ENCODE measurements at places on chromosomes 2 and 18.

GRCh38 chr2:14677039-14677438 is 44.5 kb downstream of the LRATD1 start:
- no peak for DNase-seq

GRCh38 chr2:20576598-20577115 is 74.2 kb downstream of the HS1BP3 start:
- no peak for DNase-seq

DNA sequence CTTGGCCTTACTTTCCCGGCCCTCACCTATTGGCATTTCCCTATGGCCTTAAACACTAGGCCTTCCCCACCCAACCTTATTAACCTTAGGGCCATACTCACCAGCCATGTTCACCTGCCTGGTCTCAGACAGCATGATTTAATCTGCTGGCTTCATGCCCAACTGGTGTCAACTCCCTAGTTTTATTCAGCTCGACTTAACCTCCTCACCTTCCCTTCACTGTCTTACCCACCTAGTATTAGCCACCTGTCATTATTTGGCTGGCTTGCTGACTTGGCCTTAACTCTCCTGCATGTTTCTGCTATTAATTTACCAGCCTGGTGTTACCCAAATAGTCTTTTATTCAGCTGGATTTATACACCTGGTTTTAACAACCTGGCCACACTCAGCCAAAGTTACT is 136.0 kb upstream of the ZSWIM2 start:
- DNase-seq = no peak

GRCh38 chr2:60424233-60424632 is 129.2 kb downstream of the BCL11A start:
- DNase-seq = no peak

DNA sequence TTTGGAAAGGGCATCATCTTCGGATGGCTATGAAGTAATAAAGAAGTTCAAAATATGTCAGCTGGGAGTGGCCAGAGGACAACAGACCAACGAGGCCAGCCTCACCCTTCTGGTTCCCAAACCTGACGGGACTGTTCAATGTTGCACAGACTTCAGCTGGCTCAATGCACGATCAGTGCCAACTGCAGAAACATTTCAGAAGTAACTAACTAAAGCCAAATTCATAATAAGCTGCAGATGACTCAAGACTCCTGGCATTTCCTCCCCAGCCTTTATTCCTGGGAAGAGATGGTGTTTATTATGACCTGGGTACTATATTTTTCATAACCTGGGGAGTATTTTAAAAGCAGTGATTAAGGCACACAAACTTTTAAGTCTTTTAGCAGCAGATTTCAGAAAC is 3.8 kb upstream of the ATP6V1C2 start:
- no peak for DNase-seq

DNA sequence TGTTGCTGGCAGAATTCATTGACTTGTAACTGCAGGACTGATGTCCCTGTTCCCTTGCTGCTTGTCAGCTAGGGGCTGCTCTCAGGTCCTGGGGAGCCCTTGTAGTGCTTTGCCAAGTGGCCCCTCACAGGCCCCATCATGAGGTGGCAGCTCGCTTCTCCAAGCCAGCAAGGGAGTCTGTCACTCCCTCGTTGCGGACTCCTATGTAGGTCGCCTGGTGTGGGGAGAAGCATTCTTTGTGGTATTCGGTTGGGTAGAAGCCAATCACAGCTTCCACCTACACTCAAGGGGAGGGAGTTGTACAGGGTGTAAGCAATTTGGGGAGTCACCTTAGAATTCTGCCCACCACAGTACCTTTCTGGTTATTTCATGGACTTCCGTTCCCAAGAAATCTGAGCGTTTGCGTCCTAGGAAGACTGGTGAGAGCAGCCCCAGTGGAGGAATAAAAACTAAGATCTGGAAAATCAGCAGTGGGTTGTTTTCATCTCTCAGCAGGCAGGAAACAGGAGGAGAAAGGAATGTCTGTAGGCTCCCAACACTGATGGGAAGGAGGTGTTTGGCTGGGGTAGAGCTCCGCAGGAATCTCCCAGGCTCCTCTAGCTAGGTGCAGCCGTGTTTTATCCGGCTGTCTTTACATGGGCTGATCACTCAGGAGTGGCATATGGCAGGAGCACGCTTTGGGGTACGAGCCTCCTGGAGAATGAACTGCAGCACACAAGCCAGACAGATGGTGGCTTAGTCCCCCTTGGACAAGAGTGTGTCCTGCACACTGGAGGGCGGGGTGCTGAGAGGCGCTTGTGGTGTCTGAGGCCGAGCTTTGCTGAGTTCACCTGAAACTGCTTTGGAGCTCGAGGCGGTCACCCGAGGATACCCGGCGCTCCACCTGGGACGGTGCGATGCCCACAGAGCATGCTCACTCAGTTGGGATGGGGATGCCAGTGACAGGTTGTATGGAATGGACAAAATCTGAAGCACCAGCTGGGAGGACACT is 58.3 kb downstream of the LDLRAD4 start:
- DNase-seq = no peak

GRCh38 chr2:20623241-20623640 is 27.7 kb downstream of the HS1BP3 start:
- DNase-seq = no peak

GRCh38 chr18:845152-845819 is 33.2 kb upstream of the YES1 start:
- DNase-seq = no peak

DNA sequence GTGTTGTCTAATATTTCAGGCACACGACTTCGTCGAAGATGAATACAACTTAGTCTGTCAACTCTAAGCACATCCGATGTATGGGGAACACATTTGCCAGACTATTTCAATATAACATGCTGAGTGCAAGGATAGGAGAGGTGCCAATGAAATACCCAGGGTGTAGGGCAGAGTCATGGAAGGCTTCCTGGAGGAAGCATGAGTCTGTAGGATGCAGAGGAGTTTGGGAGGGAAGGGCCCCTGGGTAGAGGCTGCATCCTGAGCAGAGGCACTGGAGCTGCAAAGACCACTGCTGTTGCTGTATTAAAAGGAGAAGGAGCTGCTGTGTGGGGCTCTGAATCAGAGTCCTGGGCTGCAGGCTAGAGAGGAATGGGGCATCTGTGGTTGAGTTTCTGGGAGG is 89.9 kb downstream of the ASAP2 start:
- no peak for DNase-seq

GRCh38 chr2:190407662-190408537 is at the start of gene MFSD6:
Gene MFSD6, plus strand, starts transcription at chr2:190408355. Its CDS starts 27,675 bp downstream, at chr2:190436030.
- DNase-seq = no peak

DNA sequence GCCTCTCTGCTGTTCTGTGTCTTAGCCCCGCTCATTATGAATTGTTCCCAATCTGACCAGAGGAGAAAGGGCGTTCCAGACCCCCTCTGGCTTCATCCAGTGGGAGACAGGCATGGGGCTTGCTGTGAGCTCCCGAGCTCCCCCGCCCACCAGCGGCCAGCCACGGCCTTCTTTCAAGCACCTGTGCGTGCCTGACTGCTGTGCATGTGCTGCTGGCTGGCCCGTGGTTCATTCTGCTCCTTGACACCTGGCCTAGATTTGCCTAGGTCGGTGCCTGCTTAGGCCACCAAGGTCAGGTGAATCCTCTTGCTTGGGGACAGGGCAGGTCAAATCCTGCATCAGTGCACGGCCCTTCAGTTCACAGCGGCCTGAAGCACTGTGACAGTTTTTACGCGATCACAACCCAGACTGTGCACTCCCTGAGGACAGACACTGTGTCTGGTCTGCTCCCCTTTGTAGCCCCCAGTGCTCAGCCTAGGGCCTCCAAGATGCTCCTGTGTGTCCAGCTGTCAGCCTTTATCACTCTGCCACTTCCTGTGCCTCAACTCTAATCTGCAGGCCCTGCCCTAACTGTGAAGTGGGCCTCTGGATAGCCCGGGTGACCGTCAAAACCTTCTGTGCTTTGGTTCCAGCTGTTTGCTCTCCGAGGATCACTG is 3.6 kb upstream of the LPIN1 start:
- DNase-seq = no peak
